ENCODE measurements at places on chromosomes 5 and 9.

DNA sequence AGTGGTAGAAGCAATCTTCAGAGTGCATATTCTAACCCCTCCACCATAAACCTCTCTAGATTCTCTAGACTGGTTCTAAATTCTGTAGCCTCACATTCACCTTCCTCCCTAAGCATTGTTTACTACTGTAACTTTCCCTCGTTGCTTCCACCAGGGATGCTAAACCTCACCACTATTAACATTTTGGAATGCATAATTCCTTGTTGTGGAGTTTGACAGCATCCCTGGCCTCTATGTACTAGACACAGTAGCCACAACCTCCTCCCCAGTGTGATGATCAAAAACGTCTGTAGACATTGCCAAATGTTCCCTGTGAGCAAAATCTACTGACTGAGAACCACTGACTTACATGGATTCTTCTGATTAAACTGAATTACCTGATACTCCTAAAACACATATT lies 18.6 kb downstream of the PAPPA start:
- DNase-seq = no peak

- no peak for DNase-seq
These were observed 148.8 kb upstream of the FREM1 start for GRCh38 chr9:15059003-15059402.

DNA sequence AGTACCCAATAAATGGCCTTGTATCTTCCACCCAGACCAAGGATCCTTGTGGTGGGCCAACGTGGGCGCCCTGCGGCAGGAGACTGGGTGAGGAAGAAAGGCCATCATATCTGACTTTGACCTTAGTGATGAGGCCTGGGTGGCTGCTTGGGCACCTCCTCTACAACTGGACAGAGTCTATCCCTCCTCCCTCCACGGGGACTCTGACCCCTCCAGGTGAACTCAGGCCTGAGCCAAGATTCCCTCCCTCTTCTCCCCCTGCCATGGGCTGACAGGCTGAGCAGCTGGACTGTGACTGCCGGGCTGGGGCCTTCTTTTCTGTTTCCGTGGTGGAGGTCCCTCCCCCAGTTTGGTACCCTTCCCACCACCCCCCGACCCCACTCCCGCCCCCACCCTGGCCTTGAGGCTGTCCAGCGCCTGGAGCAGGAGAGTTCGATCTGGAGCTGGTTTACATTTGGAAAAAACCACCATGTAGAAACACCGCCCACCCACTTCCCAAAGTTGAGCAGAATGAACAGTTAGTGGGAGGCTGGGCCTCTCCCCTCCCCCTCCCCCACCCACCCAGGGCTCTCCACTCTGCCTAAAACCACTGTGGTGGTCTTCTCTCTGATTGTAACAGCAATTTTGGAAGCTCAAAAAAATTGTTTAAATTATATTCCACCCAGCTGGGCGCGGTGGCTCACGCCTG lies 1.2 kb upstream of the PHYHD1 start:
- no peak for DNase-seq

DNA sequence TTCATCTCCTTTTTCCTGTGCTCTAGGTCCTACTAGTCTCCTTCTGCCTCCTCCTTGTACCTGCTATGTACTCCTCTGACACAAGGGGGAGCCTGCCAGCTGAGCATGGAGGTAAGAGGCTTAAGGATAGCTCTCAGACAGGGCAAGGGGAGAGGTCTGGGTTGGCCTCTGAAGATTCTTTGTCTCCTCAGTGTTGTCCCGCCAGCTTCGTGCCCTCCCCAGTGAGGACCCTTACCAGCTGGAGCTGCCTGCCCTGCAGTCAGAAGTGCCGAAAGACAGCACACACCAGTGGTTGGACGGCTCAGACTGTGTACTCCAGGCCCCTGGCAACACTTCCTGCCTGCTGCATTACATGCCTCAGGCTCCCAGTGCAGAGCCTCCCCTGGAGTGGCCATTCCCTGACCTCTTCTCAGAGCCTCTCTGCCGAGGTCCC lies 3.8 kb downstream of the CREB3 start:
- no peak for DNase-seq

DNA sequence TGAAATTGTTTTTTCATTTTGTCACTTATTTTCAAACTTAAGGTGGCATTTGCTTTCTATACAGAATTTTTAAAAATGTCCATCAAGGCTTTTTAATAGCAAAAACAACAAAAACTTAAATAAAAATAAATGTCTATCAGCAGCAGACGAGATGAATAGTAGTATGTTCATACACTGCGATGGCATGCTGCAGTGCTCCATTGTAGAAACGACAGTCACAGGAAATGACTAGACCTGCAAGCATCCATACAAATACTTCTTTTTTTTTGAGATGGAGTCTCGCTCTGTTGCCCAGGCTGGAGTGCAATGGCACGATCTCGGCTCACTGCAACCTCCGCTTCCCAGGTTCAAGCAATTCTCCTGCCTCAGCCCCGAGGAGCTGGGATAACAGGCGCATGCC lies 41.4 kb downstream of the COL23A1 start:
- no peak for DNase-seq

DNA sequence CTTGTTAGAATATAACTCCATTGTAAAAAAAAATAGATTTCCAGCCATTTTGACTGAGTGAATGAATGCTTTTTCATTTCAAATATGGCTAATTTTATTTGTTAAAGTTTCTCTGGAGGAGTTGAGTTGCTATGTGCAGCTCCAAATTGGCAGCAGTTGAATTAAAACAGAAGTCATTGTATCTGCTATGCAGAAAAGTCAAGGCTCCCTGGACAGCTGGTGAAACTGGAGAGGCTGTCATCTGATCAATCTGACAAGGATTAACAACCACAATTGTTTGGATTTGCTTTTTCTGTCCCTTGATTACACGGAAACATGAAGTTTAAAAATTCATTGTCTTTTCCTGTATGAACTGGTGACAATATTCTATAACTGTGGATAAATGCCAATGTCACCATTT lies 713.9 kb downstream of the EFNA5 start:
- peak; percentile 6 for DNase-seq

GRCh38 chr9:22279636-22280035 lies 167.0 kb upstream of the DMRTA1 start:
- no peak for DNase-seq

Data from DMS153 (cell line).